Smooth muscle cell of bladder (primary cell): ENCODE measurements at places on chromosomes 6 and 20. TPM values are rescaled to one million over a fixed set of nuclear protein-coding genes. Genes with fewer than 3 reads are reported as not detected.

SASH1 gene
- total RNA-seq = 33.7 and 43.3 TPM in 2 replicates

RIPPLY2 gene
- total RNA-seq = 0.28 TPM in 1 of 2 replicates, not detected in the other

PKHD1 gene
- not detected in 2 replicates for total RNA-seq

BPIFB3 gene
- not detected in 2 replicates for total RNA-seq

BANF2 gene
- not detected in 2 replicates for total RNA-seq

MANEA gene
- 9.2 and 10.2 TPM in 2 replicates for total RNA-seq

SLC17A1 gene
- not detected in 2 replicates for total RNA-seq

NHSL1 gene
- 6.8 and 9.5 TPM in 2 replicates for total RNA-seq

DNAAF9 gene
- 8.1 and 9.2 TPM in 2 replicates for total RNA-seq

MACROD2 gene
- total RNA-seq = 0.14 and 0.55 TPM in 2 replicates

RBPJL gene
- total RNA-seq = not detected in 2 replicates

TASP1 gene
- total RNA-seq = 7.1 and 7.6 TPM in 2 replicates

TMEM200A gene
- total RNA-seq = 35.3 and 86.4 TPM in 2 replicates

SCUBE3 gene
- 1.7 and 1.8 TPM in 2 replicates for total RNA-seq

SERPINB6 gene
- total RNA-seq = 97.8 and 103 TPM in 2 replicates

C20orf144 gene
- 0.09 and 0.14 TPM in 2 replicates for total RNA-seq

TRIM31 gene
- total RNA-seq = not detected in 2 replicates

HLA-DRB1 gene
- not detected in 2 replicates for total RNA-seq
